ENCODE measurements at places on chromosomes 1 and 21. TPM values are rescaled to one million over a fixed set of nuclear protein-coding genes. Genes with fewer than 3 reads are reported as not detected.

SPAG17 gene
- 7.8 TPM for polyA plus RNA-seq

CAMSAP2 gene
- polyA plus RNA-seq, result 41.6 TPM

GRCh38 chr21:41767606-41768436, 969 bp upstream of the RIPK4 start:
- DNase-seq, result no peak

GRCh38 chr1:143718524-143718923, 253.3 kb downstream of the FAM72C start:
- DNase-seq, result no peak

GRCh38 chr1:119477710-119478109, 29.3 kb upstream of the HSD3B1 start:
- no peak for DNase-seq

- no peak for DNase-seq
Measured at GRCh38 chr21:43894206-43894577, 29.2 kb downstream of the AGPAT3 start.

DNA sequence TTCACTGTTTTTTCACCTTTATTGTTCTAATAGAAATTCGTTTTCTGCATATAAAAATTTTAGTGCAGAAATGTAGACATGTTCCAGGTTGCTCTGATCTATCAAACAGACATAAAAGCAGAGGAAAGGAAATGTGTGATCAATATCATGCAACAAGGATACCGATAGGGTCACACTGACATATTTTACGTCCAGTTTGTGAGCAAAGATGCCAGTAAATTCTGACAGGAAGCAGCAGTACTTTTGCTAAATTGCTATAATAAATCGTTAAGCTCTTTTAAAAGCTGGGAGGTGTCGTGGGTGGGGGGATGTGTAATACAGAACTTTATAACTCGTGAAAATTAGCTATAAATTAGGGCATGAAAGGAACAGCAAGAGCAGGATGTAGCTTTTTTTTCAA, 955.2 kb downstream of the BRINP3 start:
- peak; percentile 3 for DNase-seq

DNA sequence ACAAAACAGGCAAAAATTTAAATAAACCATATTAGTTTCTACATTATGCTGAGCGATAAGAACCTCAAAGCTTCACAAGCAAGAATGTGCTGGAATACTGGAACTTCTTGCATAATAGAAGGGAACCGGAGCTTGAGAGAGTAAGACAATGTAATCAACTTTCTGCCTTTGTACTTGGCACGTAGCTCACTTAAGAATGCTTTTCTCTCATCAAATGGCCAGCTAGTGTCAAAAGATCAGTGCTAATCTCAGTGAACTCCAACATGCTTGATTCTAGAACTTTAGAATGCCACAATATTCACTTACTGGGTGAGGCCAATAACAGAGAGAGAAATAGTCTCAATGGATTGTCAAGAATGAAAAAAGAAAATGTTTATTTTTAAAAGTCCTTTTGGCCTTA, 486.1 kb upstream of the LRRC7 start:
- no peak for DNase-seq

GRCh38 chr1:175195798-175196197, 3.2 kb upstream of the KIAA0040 start:
- DNase-seq, result no peak
